T47D (cell line): ENCODE measurements at places on chromosomes 2 and 18.

DNA sequence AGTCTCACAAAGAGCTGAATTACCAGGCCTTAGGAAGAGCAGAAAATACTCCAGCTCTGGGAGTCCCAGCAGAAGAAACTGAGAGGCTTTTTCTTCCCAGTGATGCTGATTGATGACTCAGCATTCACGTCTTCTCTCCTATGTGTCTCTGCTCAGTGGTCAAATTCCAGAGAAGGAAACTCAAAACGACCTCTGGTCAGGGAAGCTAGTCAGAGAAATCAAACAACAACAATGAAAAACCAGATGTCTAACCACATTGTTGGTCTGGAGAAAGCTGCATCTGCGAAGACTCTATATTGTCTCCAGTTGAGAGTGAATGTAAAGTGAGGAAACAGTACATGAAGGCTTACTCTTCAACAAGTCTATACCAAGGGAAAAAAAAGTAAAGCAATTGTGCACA, 28.6 kb upstream of the CERS6 start:
- no peak for DNase-seq

GRCh38 chr2:106068451-106068850, 125.7 kb downstream of the UXS1 start:
- DNase-seq: no peak

GRCh38 chr2:118842661-118843482, 4.6 kb downstream of the EN1 start:
- no peak for DNase-seq

GRCh38 chr2:39523308-39524044, 86.4 kb upstream of the MAP4K3 start:
- DNase-seq: peak; percentile 29

DNA sequence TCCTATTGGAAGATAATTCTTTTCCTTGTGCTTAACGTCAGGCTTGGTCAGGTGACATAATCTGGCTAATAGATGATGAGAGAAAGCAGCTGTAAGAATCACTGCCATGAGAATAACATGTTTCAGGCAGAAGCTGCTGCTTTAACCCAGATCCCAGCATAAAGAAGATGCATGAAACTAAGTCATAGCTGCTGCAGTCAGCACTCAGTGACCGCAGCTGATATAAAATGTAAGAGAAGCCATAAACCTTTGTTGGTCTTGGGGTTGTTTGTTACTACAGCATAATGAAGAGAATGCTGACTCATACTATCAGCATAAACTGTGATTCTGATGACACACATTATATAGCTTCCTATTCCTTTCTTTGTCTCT, 274.3 kb upstream of the TRIB2 start:
- no peak for DNase-seq

DNA sequence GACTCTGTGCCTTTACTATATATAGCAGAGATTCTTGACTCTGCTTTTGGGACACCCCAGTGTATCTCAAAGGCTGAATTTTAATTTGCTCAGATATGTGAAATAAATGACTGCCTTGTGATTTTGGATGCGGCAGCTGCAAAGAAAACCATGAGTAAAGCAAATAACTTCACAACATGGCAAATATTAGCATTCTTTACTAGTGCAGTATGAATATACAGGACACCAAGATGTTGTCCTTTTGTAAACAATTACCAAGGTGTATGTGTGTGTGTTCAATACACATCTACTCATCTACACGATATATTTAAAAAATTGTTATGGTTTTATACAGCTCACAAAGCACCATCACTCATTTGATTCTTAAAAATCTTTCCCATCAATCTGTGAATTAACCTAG, 70.6 kb upstream of the TCF4 start:
- DNase-seq: peak; percentile 54

DNA sequence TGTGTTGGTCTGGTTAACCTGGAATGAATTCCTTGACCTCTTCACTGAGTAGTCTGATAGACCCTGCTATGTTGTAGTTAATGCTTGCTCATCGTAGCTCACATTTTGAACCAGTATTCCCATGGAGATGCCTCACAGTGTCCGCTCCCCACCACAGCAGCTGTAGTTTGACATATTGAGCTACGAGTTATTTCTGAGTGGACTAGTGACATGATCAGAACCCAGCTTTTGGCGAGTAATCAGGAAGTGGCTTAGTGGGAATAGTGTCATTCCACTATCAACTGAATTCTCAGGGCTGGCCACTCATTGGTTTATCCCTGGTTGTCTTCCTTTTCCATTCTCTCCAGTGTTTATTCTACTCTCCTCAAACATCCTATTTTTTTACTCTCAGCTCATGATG, 102.7 kb downstream of the MYO1B start:
- no peak for DNase-seq

DNA sequence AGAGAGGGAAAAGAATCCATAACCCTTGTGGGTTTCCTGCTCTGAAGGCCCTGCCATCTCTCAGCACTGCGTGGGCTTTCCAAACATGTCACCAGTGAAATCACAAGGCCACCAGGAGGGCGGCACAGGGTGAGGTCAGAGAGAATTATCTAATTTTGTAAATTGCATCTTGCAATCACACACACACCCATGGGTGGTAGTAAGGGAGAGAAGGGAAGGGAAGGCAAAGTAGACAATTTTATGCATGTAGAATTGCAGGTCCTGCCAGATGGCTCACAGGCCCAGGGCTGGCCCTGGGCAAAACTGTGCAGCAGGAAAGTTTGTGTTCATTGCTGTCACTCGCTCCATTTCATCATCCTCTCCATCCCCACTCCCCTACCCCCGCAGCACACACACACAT, 21.0 kb upstream of the ZBTB7C start:
- no peak for DNase-seq

DNA sequence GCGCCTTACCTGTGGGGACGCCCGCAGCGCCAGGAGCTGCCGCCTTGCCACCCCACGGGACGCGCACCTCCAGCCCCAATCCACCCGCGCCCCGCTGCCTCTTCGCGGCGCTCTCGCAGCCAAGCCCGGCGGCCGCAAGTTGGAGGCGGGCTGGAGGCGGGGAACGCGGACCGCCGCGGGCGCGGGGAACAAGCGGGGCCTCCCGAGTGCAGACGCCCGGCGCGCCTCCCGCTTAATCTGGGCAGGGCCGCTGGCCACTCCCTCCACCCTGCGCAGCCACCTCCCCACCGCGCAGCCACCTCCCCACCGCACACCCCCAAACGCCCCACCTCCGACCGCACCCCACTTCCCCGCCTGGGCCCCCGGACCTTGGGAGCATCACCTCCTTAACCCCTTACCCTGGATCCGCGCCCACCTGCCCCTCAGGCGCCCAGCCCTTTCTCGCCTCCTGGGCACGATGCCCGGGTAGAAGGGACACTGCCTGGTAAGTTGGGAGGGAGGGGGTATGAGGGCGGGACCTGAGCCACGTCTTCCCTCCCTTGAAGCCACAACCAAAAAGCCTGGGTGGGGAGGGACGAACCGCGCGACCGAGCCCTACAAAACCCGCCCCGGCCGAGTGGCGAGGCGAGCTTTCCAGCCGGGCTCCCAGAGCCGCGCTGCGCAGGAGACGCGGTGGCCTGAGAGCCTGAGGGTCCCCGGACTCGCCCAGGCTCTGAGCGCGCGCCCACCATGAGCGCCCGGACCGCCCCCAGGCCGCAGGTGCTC, at the start of the genes COL4A3 and COL4A4:
Gene COL4A3 (plus strand): TSS at position 627 of the 765 bp plus-strand sequence. CDS start 103 bp downstream, at position 730.
Gene COL4A4 (minus strand): TSS at position 208 of the 765 bp plus-strand sequence. CDS start 16,722 bp downstream, outside the sequence.
- DNase-seq: peak; percentile 54
